ENCODE measurements at places on chromosomes 1 and 21.

DNA sequence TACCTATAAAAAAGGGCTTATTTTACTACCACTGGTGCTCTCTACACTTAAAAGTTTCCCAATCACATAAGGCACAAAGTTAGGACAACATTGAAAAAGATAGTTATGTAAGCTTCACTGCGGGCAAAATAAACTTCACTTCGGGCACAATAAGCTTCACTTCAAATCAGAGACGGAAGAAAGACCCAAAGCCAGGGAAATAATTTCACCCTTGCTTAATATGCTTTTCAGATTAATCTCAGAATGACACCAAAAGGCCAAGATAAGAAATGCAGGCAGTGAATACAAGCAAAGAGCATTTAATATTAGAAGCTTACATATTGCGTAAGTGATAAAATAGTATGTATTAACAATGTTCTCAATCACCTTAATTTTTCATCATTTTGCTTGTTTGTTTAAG lies 444.2 kb downstream of the SETD4 start:
- DNase-seq = peak; percentile 61

- no peak for DNase-seq
Measured at GRCh38 chr21:16569679-16570078, 839.9 kb downstream of the USP25 start.

- no peak for DNase-seq
Measured at GRCh38 chr1:2970311-2971071, 50.8 kb upstream of the ACTRT2 start.

- no peak for DNase-seq
Measured at GRCh38 chr1:237141502-237141901, 99.5 kb downstream of the RYR2 start.

- DNase-seq = no peak
Measured at GRCh38 chr1:156858555-156858956, 361 bp downstream of the INSRR start.

DNA sequence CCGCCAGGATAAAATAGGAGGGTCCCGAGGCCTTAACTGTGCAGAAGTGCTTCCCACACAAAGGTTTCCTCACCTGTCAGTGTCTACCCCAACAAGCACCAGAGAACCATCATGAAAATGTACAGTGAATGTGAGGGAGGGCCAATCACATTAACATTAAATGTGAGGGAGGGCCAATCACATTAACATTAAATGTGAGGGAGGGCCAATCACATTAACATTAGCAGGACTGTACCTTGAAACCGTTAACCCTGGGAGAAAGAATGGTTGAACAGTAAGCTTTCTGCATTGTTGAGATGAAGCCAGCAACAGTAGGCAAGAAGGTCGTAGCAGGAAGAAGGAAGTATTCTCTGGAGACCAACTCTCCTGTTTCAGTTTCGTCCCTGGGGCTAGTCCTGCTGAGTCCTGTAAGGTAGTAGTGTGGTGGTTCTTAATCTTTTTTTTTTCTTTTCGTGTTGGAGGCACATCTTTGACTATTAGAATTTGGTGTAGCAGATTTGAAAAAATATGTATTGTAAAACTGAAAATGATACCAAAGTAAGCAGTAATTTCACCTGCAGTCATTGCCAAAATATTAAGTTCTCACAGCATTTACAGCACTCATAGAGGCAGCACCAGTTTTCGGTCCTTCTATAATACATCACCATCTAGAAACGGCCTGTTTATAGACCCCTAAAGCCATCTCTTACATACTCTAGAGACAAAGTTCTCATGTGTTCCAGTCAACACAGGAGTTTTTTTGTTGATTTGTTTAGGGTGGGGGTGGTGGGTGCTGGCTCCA lies 98.6 kb upstream of the PPP2R5A start:
- no peak for DNase-seq

DNA sequence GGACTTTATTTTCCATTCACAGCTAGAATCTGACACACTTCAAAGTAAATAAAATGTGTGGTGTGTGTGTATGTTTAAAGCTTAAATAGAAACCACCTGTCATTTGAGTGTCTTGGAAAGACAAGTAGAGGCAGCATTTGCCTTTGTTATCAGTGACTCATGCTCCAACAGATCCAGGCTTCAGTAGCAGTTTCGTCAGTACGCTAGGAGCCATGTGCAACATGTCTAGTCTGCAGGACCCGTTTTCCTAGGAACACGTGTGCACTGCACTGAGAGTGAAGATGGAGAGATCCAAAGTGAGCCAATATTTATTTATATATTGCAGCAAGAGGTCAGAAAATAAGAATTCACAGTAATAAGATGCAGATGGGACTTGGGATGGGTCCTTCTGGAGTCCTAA lies 41.8 kb downstream of the SGIP1 start:
- DNase-seq = peak; percentile 94

DNA sequence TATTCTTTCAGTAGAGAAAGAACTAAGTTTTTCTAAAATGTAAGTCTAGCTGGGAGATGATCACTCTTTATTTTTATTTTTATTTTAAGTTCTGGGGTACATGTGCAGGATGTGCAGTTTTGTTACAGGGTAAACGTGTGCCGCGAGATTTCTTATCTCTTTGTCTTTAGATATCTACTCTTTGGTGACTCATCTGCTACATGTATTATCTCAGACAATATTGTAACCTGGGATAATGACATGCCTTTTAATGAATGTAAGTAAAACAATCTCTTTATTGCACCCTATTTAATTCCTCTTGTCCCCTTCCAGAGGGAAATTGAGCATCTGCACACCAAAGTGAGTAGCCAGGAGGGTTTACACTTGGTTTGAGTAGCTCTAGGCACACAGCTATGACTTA lies 9.4 kb downstream of the CR2 start:
- no peak for DNase-seq

GRCh38 chr1:160821627-160822026 lies 25.7 kb downstream of the LY9 start:
- DNase-seq = no peak

- no peak for DNase-seq
Measured at GRCh38 chr1:119565131-119565772, 58.2 kb downstream of the HSD3B1 start.

DNA sequence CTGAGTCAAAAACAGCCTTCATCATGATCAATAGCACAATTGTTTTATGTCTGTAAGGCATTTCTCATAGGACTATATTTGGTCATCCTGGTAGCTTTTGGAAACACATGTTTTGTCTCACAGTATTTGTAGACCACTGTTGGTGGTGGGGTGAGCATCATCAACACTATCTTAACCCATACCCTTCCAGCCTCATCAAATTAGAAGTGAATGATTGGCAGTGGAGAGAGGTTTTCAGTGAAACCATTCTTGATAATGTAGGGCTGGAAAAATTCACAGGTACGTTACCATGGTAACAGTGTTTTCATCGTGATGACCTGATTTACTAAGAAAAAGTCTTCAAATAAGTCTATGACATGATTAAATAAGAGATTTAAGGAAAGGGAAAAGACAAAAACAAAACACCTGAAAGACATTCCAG lies 45.3 kb upstream of the C1orf105 start:
- DNase-seq = no peak

DNA sequence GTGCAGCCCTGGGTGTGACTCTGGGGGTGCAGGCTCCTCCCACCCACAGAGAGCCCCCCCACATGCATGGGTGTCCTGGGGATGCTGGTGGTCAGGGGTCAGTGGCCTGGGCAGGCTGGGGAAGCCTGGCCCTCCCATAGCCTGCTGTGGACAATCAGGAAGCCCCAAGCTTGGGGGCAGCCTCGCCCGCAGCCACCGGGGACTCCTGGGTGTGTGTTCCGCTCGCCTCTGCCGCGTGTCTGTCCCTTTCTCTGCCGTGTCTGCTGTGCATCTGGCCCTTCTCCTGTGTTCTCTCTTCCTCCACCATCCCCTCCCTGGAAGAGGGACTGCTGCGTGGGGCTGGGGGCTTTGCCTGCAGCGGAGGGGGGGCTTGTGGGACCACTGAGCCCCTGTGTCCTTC lies 22.9 kb downstream of the AGRN start:
- no peak for DNase-seq

- peak; percentile 44 for DNase-seq
Measured at GRCh38 chr1:2381741-2382620, 9.4 kb downstream of the MORN1 start.

DNA sequence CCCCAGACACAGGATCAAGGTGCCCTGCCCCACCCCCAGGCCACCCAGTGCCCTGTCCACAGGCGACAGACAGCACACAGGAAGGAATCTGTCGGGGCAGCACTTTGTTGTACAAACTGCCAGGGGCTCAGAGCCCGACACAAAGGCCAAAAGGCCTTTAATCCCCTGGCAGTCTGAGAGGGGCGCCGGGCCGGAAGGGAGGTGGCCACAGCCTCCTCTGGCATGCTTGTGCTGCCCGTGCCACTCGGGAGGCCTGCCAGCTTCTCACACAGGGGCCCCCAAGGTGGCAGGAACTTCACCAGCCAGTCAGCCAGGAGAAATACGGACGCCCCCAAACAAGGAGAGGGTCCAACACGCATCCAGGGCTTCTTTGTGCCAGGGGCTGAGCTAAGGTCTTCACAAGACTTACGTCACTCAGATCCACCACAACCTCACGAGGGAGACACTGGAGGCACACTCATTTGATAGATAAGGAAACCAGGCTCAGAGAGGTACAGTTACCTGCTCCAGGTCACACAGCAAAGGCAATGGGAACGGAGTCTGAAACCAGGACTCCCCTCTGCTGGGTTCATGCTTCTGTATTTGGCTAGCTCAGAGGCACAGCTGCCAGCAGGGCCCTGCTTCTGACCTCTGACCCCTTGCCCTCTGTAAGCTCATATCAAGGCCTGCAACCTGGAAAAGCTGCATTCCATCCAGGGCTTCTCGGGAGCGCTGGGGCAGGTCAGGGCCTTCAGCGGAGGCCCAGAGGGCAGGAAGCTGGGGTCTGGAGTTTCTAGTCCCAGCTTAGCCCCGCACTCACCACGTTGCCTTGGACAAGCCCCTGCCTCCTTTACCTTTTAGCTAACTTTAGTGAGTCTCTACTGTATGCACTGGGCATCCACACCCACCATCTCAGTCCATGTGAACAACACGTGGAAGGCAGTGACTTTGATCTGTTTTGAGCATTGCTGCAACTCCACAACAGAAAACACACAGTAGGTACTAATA lies 34.8 kb downstream of the HSPG2 start:
- DNase-seq = no peak

- DNase-seq = no peak
Measured at GRCh38 chr21:44907966-44908895, 12.5 kb downstream of the ITGB2 start.

All from AG09319 (cell line).